ENCODE measurements at places on chromosomes 2 and 18.

DNA sequence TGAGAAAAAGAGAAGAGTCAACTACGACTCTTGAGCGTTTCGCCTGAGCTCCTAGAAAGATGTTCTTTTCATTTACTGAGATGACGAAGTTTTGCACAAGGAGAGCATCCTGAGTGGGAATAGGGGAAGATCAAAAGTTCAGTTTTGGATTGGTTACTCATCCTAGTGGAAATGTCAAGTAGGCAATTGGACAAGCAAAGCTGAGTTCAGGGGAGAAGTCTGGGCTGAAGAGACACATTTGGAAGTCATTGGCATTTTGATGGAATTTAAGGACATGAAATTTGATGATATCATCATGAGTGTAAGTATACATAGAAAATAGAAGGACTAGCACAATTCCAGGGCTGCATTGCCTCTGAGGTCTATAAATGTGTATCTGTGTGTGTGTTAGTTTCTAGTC is 416.6 kb downstream of the RAD51AP2 start:
- DNase-seq = no peak

GRCh38 chr2:168568476-168569267 is 112.6 kb downstream of the CERS6 start:
- DNase-seq = no peak

GRCh38 chr18:48402953-48403352 is 6.2 kb downstream of the ZBTB7C start:
- peak; percentile 48 for DNase-seq

DNA sequence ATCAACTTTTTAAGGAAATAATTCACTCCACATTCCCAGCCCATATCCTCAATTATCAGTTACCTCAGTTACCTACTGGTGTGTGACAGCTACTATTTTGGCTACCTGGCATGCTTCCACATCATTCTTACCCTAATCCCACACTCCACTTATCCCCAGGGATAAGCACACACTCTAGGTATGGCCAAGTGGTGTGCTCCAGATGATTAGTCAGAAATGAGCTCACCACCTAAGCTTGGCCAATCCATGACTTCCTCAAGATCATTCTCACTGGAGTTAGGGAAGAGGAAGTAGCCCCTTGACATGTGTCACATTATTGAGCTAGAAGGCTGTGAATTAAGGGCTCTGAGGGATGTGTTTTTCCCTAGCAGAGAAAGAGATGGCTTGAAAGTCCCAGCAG is 20.9 kb upstream of the SMAD4 start:
- peak; percentile 98 for DNase-seq

DNA sequence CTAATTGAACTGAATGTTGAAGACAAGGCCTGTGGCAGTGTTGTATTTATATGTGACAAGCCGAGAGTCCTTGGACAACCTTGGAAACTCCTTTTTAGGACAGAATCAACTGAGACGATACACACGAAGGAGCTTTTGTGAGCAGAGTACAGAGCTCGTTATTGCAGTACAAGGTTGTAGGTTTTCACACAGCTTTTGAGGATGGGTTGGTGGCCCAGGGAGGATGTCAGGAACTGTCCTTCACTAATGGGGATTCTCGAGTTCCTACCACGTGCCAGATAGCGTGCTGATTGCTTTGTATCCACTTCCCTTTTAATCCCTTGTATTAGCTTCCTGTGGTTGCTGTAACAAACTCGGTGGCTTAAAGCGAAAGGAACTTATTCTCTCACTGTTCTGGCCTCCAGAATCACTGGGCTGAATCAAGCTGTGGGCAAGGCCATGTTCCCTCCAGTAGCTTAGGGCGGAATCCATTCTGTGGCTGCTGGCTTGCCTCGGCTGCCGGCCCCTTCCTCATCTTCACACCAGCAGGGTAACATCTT is 20.2 kb downstream of the INPP4A start:
- DNase-seq = no peak

DNA sequence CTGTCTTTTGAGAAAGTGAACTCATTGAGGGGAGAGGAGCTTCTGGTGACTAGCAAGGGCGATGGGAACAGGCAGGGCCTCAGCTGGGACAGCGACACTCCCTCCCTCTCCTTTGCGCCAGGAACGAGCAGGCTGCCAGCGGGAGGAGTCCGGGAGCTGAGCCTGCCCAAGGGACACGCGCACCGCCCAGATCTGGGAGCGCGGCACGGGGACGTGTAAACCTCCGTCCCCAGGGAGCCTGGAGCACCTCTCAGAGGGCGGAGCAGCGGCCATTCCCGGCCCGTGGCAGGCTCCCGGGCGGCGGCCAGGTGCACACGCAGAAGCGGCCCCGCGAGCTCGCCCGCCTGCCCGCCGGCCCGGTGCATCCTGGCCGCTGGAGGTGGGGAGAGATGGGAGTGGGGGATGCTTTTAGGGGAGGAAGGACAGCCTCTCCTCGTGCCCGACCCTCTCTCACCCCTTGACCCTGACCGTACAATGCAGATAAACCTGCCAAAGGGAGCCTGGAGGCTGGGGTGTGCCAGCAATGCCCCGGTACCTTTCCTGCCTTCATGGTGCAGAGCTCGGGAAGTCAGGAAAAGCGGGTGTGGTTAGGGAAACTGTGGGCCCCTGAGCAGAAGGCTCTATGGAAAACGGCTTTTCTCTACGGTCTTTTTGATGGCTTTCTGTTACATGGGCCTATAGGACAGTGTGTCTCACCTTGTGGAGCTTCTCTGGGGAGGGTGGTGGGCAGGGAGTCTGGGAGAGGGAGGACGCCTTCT is 2.2 kb downstream of the AQP4 start:
- DNase-seq = peak; percentile 90
